ENCODE measurements at places on chromosomes 3 and 15. TPM values are rescaled to one million over a fixed set of nuclear protein-coding genes. Genes with fewer than 3 reads are reported as not detected.

GRCh38 chr3:185149591-185149990, 3.3 kb downstream of the C3orf70 start:
- DNase-seq: no peak
- H3K4me3 ChIP-seq: no peak overlapping the region
- H3K36me3 ChIP-seq: no peaks in the 10 kb centered on the region

Gene GAP43
- 0.19 TPM for total RNA-seq

GRCh38 chr15:63857461-63857856, 23.7 kb upstream of the HERC1 start:
- H3K36me3 ChIP-seq: no peaks in the 10 kb centered on the region
- H3K4me3 ChIP-seq: no peak overlapping the region
- no peaks in the 10 kb centered on the region for H3K27me3 ChIP-seq
- DNase-seq: no peak
- H3K4me1 ChIP-seq: no peaks in the 10 kb centered on the region

Gene KLHL6
- 9.8 TPM for total RNA-seq

Gene ONECUT1
- not detected for total RNA-seq

GRCh38 chr3:160403028-160403545, 3.6 kb downstream of the SMC4 start:
- peaks cover 4% of the 10 kb centered on the region for H3K36me3 ChIP-seq
- no peak for DNase-seq
- no peaks in the 10 kb centered on the region for H3K4me1 ChIP-seq

- no peak overlapping the region for H3K27ac ChIP-seq
- H3K36me3 ChIP-seq: no peaks in the 10 kb centered on the region
- no peak overlapping the region for H3K4me3 ChIP-seq
- peaks cover 3% of the 10 kb centered on the region for H3K4me1 ChIP-seq
- no peak for DNase-seq
- no peaks in the 10 kb centered on the region for H3K27me3 ChIP-seq
Observed at GRCh38 chr3:126339466-126339865, 17.7 kb downstream of the KLF15 start.

Gene TRH
- not detected for total RNA-seq

DNA sequence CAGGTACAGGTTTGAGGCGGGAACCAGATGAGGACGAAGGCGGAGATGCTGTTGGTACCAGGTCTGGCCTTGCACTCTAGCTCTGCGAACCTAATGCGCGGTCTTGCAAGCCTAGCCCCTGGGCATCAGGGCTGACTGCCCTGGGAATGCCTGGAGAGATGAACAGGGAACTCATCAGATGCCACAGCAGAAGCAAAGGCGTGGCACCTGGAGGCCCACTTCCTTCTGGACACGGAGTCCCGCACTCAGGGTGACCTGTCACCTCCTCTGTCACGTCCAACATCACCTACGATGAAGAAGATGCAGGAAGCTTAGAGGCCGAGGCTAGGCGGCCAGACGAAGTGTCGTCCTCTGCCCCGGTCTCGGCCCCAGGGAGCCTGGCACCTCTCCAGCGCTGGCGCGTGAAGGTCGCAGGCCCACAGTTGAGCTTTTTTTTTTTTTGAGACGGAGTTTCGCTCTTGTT, 9.4 kb downstream of the RPLP1 start:
- peak overlapping the region; percentile 77 for H3K27ac ChIP-seq
- no peaks in the 10 kb centered on the region for H3K27me3 ChIP-seq
- H3K4me1 ChIP-seq: peaks cover 9% of the 10 kb centered on the region
- H3K4me3 ChIP-seq: peak overlapping the region; percentile 66
- H3K36me3 ChIP-seq: no peaks in the 10 kb centered on the region

DNA sequence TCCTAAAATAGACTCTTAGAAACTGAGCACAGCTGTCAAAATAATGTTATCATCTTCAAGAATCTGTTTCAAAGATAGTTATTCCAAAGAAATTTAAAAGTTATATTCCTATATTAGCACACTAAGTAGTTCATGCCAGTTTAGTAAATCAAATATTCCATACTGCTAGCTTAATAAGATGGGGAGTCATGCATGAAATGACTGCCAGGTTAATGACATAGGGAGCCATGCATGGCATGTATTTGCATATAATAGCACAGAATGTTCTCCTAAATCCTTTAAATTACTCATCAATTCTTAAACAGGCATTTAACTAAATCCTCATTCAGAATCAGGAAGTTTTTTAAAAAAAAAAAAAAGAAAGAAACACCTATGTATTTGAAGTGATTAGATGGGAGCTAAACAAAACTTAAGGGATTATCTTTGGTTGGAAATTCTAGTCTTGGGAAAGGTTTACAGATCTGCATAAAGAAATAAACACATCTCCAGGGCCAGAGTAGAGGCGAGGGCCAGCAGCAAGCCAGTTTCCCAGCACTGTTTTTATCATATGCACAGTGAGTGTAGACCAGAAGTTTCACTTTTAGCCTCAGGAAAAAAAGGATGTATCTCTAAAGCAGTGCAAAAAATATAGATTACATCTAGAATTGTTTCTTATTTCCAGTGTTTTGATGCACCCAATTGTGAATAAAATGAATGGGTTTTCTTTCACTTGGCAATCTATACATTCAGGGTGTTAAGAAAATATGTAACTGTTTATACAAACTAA, 366.4 kb upstream of the AGTR1 start:
- H3K27me3 ChIP-seq: no peaks in the 10 kb centered on the region
- H3K4me3 ChIP-seq: no peak overlapping the region
- peak; percentile 45 for DNase-seq

GRCh38 chr3:161568671-161569070, 72.1 kb downstream of the OTOL1 start:
- H3K4me3 ChIP-seq: no peak overlapping the region
- no peak for DNase-seq
- H3K4me1 ChIP-seq: no peaks in the 10 kb centered on the region
- H3K27me3 ChIP-seq: no peaks in the 10 kb centered on the region
- H3K27ac ChIP-seq: no peak overlapping the region

Measured in kidney (tissue), 22 donors.